ENCODE measurements at places on chromosomes 4 and X. TPM values are rescaled to one million over a fixed set of nuclear protein-coding genes. Genes with fewer than 3 reads are reported as not detected.

- DNase-seq = peak; percentile 82
These were observed 126.5 kb downstream of the ADGRA3 start for GRCh38 chr4:22389240-22389870.

DNA sequence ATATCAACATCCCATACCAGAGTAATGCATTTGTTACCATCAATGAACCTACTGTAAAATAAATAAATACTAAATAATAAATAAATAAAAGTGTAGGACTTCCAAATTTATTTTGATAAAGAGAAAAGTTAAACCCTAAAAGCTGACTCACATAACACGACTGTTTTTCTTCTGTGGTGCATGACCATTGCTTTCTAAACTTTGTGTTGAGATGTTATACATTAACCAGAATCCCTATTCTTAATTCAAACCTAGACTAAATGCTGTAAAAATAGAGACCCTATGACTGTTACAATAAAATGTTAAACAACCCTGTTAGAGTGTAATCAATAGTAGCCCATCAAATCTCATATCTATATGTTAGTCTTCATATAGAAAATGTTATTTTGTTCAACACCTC is 20.9 kb upstream of the PRMT9 start:
- no peak for DNase-seq

- peak; percentile 81 for DNase-seq
These were observed 62.8 kb upstream of the EGFL6 start for GRCh38 chrX:13506574-13506973.

GRCh38 chr4:110632506-110633357 is 9.9 kb upstream of the PITX2 start:
- peak; percentile 60 for DNase-seq

DNA sequence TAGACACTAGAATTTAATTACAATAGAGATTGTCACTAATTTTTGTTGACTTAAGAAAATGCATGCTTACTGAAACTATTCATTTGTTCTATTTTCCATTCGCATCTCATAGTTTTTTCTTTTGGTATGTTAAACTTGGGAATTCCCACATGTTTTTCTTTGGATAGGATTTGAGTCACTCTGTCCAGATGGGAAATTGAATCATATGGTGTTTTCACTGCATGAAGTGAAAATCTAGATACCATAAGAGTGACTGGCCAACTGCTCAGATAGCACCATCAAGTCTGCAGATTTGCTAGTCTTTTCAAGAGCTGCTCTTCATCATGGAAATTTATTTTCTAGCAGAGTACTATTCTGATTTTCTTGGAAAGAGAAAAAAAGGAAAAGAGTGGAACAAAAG is 172.6 kb downstream of the FAM47B start:
- no peak for DNase-seq

GRCh38 chrX:72330131-72330530 is 24.4 kb upstream of the CITED1 start:
- DNase-seq = no peak

DNA sequence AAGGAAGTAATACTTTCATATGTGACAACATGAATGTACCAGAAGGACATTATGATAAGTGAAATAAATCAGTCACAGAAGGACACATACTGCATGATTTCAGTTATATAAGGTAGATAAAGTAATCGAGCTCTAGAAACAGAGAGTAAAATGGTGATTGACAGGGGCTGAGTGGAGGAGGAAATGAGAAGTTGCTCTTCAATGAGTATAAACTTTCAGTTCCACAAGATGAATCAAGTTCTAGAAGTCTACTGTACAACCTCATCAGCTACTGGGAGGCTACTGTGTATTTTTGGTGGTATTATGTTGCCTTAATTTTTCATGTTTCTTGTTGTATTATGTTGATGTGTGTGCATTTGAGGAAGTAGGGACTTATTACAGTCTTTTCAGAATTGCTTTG is 270.9 kb upstream of the GRIA3 start:
- no peak for DNase-seq

The CFAP99 gene
- total RNA-seq = not detected

The GK gene
- 67.5 TPM for total RNA-seq

The CCDC149 gene
- not detected for total RNA-seq

All from activated CD4-positive, alpha-beta T cell treated with anti-CD3 and anti-CD28 coated beads, Interleukin-2, amount 10 ng/mL, durations not matched to agents 24 days and 14 days (primary cell).